ENCODE measurements at places on chromosomes 12 and 14.

DNA sequence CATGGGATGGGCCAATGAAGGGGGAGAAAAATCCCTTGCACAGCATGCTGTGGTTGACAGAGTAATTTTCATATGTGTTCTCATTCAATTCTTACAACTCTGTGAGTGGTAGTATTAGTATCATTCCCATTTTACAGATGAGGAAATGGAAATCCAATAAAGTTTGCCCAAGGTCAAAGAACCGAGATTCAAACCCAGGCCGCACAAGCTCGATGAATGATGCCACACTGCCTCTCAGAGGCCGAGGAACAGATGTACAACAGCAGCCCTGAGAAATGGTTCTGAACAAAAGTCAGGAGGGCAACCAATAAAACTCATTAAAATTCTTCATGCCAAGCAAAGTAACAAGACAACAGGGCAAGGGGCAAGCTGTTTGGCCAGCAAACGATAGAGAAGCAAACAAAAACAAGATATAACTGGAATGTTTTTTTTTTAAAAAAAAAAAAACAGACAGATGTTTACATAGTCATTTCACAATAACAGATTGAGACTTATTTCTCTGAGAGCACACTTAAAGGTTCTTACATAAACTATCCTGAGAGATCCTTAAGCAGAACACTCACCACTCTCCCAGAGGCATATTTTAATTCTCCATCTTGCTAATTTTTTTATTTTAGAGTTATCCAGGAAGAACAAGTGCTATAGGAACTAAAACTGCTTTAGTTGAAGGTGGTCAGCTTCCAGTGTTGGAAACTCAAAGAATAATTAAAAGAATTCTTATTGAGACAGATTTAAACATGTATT lies 85.8 kb downstream of the EXOC5 start:
- DNase-seq: no peak

GRCh38 chr14:68369281-68370056 lies 423.4 kb downstream of the ZFP36L1 start:
- DNase-seq: no peak

GRCh38 chr14:20341646-20342045 lies 1.8 kb upstream of the PARP2 start:
- DNase-seq: no peak

DNA sequence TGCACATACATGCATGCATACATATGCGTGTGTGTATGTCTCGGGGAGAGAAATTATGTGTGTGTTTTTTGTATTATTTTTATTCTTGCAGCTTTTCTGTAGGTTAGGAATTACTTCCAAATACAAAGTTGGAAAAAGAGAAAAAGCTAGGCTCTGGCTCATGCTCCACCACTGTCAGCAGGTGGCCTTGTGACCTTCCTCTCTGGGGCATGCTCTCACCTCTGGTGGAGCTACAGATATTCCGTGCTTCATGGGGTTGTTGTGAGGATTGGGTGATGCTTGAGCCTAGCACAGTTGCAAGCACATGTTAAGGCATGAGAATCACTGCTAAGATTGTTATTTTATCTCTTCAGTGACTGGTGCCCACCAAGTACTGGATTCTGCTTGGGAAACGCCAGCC lies 6.7 kb upstream of the SERPINA6 start:
- DNase-seq: no peak

DNA sequence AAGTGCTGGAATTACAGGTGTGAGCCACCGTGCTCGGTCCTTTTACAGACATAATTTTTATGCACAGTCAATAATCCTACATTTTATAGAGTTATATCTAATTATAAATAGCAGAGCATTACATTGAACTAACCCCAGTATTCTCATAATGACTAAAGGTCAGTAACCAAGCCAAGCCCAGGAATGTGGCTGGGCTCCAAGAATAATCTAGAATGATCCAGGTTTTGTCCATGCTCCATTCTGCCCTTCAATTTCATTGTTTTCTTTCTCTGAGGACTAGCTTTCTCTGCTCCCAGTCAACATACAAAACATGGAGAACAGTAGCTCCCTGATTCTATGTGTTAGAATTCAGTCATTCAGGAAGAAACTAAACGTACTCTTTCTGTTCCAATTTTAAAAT lies 92.1 kb upstream of the KRR1 start:
- no peak for DNase-seq

DNA sequence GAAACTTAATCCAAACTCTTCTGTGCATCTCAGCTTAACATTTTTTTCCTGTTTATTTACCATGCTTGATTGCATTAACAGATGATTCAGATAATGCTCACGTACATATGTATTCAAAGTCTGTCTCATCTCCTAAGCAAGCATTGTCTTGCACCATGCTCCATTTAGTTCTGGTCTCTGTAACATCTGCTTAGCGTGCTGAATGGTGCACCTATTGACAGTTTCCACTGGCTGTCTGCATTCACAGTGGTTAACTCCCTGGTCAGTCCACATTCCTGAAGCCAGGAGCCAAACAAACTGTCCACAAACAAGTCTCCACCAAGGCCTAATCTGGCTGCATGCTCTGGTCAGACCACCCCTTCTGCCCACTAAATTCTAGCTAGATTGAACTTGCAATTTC lies 83.9 kb downstream of the KNTC1 start:
- no peak for DNase-seq

GRCh38 chr12:114686426-114686772 lies 2.4 kb upstream of the TBX3 start:
- no peak for DNase-seq

GRCh38 chr14:66610154-66610563 lies 102.2 kb downstream of the GPHN start:
- DNase-seq: no peak

- DNase-seq: no peak
Measured at GRCh38 chr12:20527417-20528163, 159.3 kb downstream of the PDE3A start.

DNA sequence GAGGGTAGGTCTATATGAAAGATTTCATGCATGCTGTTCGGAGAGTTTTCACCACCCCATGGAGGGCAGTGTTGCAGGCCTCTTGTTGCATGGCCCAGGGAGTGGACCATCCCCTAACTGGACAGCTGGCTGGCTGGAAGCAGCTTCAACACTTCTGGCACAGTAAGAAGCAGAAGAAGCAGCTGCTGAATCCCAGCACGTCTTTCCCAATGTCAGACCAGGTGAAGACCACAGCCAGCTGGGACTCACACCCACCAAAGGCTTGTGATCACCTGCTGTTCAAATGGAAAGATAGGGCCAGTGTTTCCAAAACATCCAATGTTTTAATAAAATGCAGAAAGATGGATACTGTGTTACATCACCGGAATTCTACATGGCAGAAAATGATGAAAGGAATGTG lies 1423.6 kb downstream of the AACS start:
- DNase-seq: no peak
